Right ventricle myocardium inferior (tissue), 1 donor: ENCODE measurements at places on chromosomes 4 and X. TPM values are rescaled to one million over a fixed set of nuclear protein-coding genes. Genes with fewer than 3 reads are reported as not detected.
A peak's percentile ranks its signal among the peaks of the same experiment; 100 is the strongest.

SLC4A4 gene
- 20.3 TPM for total RNA-seq

YIPF6 gene
- 31.9 TPM for total RNA-seq

WDR17 gene
- total RNA-seq: 0.43 TPM

PHEX gene
- 0.08 TPM for total RNA-seq

HSFX4 gene
- not detected for total RNA-seq

CT45A5 gene
- not detected for total RNA-seq

AGTR2 gene
- total RNA-seq: 0.16 TPM

TLR10 gene
- total RNA-seq: not detected

DNA sequence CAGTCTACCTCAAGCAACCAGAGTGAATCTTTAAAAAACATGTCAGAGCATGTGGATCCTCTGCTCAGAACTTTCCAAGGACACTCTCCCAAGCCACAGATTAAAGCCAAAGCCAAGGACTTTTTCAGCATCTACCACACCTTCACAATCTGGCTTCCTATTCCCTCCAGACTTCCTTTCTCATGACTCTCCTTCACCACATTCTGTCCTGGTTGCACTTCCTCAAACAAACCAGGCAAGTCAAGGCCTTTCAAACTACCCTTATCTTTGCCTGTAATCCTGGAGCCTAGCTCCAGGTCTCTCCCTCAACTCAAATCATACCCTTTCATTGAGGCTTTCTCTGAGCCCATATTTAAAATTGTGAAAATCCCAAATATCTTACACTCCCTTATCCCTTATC lies 191.6 kb upstream of the GALNTL6 start:
- no peak for DNase-seq

DNA sequence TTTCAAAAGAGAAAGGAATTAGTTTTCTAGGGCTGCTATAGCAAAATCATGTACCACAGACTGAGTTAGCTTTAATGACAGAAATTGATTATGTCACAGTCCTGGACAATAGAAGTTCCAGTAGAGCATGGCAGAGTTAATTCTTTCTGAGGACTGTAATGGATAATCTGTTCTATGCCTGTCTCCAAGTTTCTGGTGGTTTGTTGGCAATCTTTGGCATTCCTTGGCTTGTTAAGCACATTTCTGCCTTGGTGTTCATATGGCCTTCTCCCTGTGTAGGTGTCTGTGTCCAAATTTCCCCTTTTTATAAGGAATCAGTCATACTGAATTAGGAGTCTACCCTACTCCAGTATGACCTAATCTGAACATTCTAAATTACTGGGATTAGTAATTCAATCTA lies 336.1 kb upstream of the PABPC4L start:
- DNase-seq: no peak

GRCh38 chr4:5609306-5610007 lies 98.9 kb downstream of the EVC2 start:
- no peak for DNase-seq

- DNase-seq: no peak
Measured at GRCh38 chrX:150574559-150575418, 6.4 kb downstream of the MTM1 start.

DNA sequence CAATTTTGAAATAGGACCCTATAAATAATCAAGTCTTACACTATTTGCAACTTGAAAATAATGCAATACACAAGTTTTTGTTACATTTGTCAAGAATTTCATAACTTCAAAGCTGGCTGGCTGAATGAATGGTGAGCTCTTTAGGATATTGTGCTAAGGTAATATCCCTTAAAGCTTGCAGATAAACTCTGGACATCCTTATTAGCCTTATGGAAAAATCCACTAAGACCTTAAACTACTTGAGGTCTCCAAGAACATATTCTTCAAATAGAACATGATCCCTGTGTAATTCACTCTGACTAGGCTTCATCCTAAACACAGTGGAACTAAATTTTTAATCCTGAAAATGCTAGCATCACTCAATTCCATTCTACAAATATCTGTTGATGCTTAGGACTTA lies 199.3 kb downstream of the PACRGL start:
- DNase-seq: no peak

GRCh38 chr4:2360396-2360730 lies 58.1 kb downstream of the ZFYVE28 start:
- DNase-seq: no peak

GRCh38 chrX:154750301-154751202 lies at the start of gene GAB3:
Gene GAB3, minus strand, starts transcription at chrX:154751077. Its CDS starts 52 bp downstream, at chrX:154751025.
- DNase-seq: peak; percentile 75

GRCh38 chr4:71411981-71412380 lies 73.2 kb downstream of the SLC4A4 start:
- no peak for DNase-seq

- no peak for DNase-seq
Measured at GRCh38 chr4:177339477-177340374, 30.1 kb downstream of the NEIL3 start.

GRCh38 chrX:71053217-71053621 lies 14.9 kb downstream of the SNX12 start:
- DNase-seq: no peak

DNA sequence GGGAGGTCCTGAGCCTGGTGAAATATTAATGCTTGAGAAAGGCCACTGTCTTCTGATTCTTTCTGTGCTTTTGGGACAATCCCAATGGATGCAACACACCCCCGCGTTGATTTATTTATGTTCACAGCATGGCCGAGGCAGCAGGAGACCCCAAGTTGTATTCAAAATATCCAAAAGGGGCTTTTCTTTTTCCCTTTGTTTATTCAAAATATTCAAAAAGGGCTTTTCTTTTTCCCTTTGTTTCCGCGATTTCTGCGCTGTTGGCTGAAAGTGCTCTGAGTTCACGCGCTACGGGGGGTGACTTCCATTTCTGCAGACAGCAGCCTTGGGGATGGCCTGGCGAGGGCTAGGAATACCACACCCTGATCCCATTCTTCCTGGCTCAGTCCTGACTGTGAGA lies 59.5 kb upstream of the PPP2R3B start:
- no peak for DNase-seq

DNA sequence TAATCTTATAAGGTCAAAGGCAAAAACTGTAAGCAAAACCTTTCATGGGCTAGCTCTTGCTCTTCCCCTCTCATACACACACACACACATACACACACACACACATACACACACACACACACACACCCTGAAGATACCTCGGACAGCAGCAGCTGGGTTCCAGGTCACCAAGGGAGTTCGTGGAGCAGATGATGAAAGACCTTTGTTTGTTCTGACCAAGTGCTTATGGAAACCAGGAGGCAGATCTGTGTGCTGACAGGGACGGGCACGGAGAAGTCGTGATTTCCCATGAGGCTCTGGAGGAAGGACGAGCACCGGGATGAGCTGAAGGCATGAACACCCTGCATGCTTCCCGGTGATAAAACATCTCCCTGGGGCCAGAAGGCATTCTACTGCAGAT lies 35.4 kb upstream of the CRMP1 start:
- DNase-seq: no peak
